GM03348 (cell line): ENCODE measurements at places on chromosomes 13 and 19.
A peak's percentile ranks its signal among the peaks of the same experiment; 100 is the strongest.

- no peak for DNase-seq
Observed at GRCh38 chr13:87677043-87677495, 5.9 kb downstream of the SLITRK5 start.

- peak; percentile 94 for DNase-seq
Observed at GRCh38 chr19:13162724-13163608, 12.8 kb downstream of the IER2 start.

DNA sequence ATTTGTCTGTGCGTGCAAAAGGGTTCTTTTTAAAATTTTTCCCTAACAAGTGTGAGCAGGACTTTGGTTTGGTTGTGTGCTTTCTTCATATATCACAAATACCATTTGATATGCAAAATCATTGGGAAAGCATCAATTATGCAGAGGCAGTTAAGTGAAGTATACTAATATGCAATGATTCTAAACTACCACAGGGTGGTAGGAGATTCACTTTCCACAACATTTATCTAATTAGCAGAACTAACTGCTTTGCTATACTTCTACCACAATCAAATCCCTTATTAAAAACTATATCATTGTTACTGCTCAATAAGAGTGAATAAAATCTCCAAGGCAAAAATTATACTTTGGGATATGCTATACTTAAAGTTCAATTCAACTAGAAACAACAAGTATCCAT, 2738.9 kb upstream of the PCDH20 start:
- DNase-seq = peak; percentile 35

DNA sequence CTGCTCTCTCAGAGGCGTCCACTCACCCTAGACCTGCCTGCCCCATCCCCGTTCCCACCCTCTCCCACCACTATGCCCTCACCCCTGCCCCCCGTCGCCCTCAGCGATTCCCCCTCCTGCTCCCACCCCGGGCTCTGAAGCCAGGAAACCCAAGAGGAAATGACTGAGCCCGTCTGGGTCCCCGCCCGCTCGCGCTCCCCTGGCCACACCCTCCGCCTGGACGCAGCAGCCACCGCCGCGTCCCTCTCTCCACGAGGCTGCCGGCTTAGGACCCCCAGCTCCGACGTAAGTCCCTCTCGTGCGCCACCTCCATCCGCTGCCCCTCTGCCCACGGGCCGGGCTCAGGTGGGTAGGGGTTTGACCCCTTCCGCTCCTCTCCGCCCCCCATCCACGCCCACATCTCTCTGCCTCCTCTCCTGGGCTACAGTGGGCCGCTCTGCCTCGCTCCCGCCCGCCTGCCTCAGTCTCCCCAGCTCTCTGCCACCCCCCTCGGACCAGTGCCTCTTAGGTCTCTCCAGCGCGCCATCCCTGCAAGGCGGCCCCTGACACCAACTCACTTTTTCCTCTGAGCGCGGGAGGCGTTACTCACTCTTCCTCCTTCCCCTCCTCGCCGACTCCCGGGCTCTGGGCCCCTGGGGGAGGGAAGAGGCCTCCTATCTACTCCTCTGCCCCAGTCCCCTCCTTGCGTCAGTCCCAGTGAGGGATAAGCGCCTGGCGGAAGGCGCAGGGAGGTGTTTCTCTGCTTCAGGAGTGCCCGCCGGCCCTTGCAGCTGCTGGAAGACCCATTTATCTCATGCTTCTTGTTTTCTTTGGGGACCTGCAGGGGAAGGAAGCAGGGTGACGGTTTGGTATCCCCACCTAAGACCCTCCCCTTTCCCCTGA, at the start of gene FXYD5:
FXYD5 (plus strand) TSS at position 211 of the 882 bp plus-strand sequence. CDS start 816 bp downstream, outside the sequence.
- DNase-seq = peak; percentile 92

GRCh38 chr19:47661611-47662010, 51.6 kb upstream of the EHD2 start:
- DNase-seq = no peak

DNA sequence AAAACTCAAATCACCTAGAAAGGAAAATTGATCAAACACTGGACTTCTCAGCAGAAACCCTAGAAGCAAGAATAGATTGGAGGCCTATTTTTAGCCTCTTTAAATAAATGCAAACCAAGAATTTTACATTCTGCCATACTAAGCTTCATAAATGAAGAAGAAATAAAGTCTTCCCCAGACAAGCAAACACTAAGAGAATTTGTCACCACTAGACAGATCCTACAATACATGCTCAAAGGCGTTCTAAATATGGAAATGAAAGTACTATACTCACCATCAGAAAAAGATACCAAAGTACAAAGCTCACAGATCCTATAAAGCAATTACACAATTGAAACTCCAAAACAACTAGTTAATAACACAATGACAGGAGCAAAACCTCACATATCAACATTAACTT, 578.1 kb downstream of the UQCRFS1 start:
- DNase-seq = no peak

DNA sequence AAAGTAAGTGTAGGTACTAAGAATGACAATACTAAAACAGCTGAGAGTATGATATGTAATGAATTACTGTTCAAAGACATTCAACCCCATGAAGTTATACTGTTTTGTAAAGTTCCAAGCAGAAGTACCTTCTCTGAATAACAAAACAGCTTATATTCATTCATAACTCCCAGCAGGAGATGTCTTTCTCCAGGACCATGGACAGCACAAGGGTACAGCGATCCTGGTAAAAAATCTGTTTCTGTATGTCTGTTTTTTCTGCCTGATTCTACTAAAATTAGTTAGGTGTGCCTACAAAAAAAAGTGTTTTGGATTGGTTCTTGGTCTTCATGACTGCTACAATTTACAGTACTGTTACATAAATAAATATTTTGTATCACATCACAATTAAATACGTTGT, 172.5 kb upstream of the SLITRK5 start:
- no peak for DNase-seq

GRCh38 chr13:110716247-110716515, 2.7 kb downstream of the ING1 start:
- DNase-seq = no peak

DNA sequence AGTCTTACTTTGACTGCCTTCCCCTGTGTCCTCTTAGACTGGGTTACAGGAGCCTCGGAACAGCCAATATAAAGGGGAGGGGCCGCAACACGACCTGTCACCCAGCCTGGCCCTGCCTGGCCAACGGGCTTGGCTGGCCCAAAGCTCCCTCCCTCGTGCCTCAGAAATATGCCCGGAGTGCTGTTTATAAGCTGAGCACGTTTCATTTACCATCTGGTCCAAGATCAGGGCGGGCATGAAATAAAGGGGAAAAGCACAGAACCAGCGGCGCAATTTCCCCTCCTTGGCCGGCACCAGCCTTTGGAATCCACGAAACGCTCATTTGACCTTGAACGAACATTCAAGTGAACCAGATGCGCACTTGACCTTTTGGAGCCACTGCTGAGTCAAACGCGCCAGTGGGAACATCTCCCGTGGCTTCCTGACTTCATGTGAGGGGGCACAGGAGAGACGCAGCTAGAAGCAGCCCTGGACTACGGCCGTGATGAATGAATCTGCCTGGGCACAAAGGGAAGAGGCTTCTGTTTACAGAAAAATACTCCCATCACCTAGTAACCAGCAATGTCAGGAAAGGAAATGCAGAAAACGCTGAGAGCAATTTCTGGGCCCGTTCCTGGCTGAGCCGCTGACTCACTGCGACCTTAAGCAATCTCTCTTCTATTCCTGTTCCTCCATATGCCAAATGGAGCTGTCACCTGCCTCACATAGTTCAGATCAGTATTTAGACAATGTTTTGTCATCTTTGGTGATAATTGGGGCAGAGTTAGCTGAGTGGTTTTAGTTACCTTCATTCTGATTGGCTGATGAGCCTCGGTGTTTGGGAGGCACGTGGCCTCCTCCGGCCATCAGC, 53.3 kb downstream of the RFX2 start:
- DNase-seq = peak; percentile 91

DNA sequence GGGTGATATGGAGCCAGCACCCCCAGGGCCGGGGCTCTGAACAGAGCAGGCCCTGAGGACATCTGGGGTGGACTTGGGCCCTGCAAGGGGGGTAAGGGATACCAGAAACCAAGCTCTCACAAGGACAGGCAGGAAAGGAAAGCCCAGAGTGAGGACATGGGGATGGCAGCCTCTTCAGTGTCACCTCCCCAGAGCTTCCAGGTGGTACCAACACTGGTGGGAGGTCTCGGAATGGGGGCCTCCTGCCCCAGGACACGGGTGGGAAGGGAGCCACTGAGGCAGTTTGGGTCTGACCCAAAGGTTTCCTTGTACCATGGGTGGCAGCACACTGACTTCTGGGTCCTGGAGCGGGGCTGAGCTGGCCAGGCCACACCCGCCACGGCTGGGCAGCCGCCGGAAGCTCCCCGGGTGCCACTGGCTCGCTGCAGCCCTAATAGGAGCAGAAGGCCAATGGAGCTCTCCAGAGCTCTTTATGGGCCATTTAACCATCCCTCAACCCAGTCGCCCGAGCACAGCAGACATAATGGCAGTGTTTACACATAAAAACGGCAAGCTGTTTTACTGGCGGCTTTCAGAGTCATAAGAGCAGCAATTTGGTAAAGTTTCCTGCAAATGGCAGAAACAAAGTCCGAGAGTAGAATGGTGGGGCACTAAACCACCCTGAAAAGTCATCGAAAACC, 59.3 kb downstream of the PEPD start:
- DNase-seq = no peak

GRCh38 chr13:99505814-99506269, 4.6 kb downstream of the TM9SF2 start:
- peak; percentile 38 for DNase-seq

- no peak for DNase-seq
Observed at GRCh38 chr13:111970494-111971141, 96.3 kb upstream of the SOX1 start.

- DNase-seq = no peak
Observed at GRCh38 chr13:28739376-28739775, 20.6 kb upstream of the SLC46A3 start.

DNA sequence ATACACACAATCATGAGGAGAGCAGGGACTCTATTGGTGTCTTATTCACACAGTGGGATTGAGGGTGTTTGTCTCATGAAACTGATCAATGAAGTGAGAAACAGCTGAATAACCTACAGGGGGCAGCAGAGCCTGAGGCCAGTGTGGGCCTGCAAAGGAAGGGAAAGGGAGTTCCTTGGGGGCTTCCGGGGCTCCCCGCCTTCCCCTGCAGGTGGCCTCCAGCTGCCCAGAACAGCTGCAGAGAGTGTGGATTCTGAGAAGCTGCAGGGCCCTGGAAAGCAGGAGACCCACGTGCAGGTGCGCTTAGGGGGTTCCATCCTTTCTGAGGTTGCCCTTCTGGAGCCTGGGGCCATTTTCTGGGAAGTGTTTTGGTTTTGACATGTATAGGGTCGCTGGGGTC, 20.1 kb downstream of the ZNF763 start:
- no peak for DNase-seq

DNA sequence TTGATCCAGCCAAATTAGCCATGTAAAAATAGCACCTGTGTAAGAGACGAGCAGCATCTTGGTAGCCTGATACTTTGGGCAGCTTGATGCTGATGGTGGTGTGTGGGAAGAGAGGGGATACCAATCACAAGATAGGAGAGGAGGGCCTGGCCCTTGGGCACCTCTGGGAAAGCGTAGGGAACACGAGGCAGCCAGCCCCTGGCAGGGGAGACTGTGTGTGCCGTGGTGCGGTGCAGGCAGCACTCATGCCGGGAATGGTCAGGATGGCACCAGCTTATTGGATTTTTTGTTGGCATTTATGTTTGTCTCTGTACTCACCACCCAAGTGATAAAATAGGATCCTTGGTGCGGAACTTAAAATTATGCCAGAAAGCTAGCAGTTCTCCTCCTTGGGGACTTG, 10.2 kb downstream of the SIGLEC8 start:
- DNase-seq = no peak

DNA sequence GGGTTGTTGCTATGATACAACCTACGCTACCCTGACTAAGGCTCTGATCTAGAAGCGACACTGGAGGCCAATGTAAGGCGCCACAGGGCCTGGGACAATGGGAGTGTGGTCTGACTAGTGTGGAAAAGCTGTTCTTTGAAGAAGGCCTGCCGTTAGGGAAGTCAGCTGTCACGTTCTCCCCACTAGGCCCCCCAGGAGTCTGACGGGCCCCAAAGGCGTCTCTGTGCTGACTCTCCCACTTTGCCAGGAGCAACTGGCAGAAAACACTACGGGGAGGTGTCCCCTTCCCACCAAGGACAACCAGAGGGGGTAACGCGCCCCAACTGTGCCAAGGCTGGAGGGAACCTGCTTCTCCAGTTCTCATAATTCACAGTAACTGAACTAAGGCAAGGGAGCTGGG, 25.3 kb upstream of the EIF3G start:
- DNase-seq = no peak

DNA sequence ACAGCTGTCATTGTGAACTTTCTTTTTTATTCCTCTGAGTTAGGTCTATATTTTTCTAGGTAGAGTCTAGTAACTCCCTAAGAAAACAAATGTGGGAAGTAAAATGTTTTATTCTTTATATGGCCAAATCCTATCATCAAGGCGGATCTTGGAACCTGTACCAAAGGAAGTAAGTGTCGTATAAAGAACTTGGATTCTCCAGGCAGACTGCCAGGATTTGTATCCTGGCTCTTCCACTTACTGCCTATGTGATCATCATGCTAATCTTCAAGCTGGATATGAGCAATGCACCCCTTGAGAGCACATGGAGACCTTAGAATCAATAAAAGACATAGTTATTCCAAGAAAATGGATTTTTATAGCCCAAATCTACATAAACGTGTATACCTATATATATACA, 286.5 kb downstream of the PCDH17 start:
- DNase-seq = no peak

- no peak for DNase-seq
Observed at GRCh38 chr19:45385392-45386221, 15.2 kb upstream of the ERCC2 start.

DNA sequence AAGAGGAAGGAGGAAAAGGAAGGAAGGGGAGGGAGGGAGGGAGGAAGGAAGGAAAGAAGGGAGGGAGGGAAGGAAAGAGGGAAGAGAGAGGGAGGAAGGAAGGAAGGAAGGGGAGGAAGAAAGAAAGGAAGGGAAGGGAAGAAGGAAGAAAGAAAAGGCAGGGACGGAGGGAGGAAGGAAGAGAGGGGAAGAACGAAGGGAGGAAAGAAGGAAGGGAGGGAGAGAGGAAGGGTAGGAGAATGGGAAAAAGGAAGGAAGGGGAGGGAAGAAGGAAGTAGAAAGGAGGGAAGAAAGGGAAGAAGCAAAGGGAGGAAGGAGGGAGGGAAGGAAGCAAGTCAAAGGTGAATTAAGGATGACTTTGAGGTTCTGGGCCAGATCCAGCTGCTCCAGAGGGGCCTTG, 3.0 kb downstream of the ACSBG2 start:
- DNase-seq = no peak

DNA sequence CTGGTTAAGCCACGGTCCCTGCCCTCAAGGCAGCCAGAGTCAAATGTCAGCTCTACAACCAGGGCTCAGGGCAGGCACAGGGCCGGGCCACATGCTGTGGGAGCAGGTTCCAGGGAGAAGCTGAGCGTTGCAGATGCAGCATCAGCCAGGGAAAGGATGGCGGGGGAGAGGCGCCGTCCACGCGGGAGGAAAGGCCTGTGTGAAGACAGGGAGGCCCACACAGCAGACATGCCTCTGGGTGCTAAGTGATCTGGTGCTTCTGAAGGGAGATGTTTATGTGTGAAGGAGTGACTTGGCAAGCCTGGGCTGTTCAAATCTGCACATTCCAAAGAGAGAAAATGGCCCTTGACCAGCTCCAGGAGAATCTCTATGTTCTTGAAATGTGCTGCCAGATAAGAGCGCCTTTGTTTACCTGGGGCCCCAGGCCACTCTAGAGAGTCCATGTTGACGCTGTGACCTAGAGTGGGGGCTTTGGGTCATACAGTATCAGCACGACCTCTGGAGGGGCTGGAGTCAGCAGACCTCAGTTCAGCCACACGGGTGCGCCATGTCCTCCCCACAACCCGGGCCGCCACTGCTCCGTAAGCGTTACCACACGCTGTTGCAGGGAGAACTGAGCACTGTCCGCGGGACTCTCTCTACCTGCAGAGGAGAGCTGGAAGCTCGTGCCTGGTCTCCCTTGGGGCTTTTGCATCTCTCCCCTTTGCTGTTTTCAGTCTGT, 15.9 kb upstream of the ATF5 start:
- DNase-seq = no peak
